Kasumi-1 (cell line): ENCODE measurements at places on chromosomes 7 and 10.

DNA sequence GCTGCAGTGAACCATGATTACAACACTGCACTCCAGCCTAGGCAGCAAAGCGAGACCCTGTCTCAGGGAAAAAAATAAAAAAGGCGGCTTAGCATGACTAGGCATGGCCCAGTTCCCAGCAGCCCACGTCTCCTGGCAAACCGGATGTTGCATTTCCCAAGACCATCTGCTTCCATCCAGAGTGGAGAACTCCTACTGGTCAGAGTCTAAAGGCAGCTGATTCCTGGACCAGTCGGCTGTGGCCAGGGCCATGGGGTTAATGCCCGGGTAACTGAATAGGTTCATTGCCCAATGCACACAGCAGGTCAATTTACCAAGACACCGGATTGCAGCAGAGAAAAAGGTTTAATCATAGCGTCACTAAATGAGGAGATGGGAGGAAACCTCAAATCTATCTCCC is 133.1 kb downstream of the MYL10 start:
- DNase-seq = no peak

DNA sequence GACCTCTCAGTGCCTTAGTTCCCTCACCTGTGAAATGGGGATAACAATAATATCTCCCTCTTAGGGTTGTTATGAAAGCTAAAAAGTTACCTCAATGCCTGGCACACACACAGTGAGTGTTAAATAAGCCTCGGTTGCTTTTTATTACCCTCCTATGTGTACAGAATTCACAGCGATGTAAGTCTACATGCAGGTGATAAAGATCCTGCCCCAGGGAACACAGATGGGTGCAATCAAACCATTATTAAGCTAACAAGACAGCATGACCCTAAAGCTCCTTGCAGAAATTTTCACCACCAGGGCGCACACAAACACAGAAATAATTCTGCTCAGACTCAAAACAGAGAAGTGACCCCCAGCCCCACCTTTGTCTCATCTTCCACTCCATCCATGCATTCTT is 261.9 kb downstream of the SNX10 start:
- no peak for DNase-seq

DNA sequence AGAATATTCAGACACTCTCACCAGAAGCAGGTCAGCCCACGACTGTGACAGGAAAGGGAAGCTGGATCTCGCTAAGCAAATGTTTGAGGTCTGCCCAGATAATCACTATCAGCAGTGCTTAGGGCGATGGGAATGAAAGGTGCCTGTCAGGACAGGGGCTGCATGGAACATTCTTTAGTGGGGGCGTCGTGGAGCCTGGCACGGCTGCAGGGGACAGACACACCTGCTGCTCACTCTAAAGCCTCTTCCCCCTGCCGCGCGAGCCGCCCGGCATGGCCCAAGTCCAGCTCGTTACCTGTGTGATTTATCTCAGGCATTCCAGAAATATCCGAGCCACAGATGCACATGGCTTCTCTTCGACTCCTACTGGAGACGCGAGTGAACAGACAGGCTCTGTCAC is 235.5 kb downstream of the GLRX3 start:
- no peak for DNase-seq

DNA sequence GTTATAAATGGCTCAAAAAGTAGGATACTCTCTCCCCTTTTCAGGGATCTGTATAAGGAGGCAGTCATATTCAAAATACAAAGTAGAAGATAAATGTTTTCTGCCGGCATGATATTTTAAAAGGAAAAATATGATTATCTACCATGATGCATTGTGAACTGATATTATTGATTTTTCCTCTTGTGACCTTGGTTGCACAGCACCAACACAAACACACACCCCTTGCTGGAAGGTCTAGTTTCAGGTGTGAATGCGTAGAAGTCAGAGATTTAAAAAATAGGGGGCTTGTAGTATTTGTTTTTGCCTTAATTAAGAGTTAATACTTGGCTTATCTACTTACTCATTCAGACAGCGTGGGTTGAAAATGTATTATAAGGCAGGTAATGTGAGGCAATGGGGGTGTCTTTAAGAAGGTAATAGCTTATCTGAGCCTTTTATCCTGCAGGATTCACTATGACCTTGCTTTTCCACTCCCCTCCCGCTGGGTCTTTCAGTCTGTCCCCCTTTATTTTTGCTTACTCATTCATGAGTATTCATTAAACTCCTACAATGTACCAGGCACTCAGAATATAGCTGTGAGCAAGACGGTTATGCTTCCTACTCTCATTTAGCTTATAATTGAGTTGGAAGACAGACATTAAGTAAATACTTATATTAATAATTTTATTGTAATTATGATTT is 390.6 kb downstream of the SDK1 start:
- DNase-seq = no peak

- no peak for DNase-seq
Measured at GRCh38 chr7:143265017-143265693, 1.9 kb downstream of the GSTK1 start.

DNA sequence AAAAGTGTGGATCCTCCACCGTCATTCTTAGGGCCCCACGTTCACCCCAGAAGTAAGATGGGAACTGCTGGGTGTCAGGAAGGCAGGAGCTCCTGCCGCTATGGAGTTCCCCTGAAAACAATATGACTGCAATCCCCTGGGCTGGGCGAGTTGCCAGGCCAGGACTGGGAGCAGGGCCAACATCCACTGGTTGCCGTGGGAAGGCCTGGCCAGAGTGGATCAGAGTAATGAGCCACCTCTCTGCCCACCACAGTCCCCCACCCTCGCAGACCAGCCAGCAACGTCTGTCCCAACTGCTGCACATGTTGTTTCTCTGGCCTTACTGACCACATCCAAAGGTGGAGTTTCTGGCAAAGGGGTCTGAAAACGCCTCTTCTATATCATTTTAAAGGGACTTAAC is 86.6 kb downstream of the STRA8 start:
- no peak for DNase-seq

- DNase-seq = no peak
Measured at GRCh38 chr10:4391683-4392082, 434.3 kb upstream of the AKR1E2 start.

GRCh38 chr10:35289198-35289597 is 47.1 kb upstream of the CCNY start:
- no peak for DNase-seq

DNA sequence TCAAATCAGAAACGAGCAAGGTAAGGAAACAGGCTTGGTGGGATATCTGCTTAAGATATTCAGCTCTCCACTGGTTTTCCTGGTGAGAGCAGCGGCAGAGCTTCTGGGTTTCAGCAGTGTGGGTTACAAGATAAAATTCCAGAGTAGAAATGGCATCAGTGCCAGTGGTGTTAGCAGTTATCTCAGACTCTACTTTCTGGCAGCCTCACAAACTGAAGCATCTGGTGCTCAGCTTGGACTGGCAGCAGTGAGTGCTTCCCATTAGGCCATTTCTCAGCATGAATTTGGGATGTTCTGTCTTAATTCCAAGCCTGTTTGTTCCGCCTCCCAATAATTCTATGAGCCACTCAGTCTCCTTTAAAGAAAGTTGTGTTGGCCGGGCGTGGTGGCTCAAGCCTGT is 6.9 kb upstream of the GSTO2 start:
- no peak for DNase-seq

- DNase-seq = no peak
Measured at GRCh38 chr7:4001742-4002141, 680.4 kb upstream of the FOXK1 start.

GRCh38 chr7:23062452-23062851 is 43.1 kb upstream of the KLHL7 start:
- no peak for DNase-seq

DNA sequence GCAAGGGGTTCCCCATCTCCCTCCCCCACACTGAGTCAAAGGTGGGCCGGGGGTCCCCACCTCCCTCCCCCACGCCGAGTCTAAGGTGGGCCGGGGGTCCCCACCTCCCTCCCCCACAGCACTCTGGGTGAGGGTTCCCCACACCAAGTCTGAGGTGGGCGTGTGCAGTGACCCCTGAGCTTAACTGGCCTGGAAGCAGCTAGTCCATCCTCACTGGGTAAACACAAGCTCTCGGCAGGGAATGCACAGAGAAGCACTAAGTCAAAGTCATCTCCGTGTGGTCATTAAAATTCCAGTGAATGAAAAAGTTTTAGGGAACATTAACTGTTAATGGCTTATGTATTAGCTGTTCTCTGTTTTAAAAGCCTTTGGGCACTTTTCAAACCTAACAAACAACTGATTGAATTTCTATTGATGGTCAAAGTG is 43.7 kb upstream of the PRKAR1B start:
- DNase-seq = no peak

DNA sequence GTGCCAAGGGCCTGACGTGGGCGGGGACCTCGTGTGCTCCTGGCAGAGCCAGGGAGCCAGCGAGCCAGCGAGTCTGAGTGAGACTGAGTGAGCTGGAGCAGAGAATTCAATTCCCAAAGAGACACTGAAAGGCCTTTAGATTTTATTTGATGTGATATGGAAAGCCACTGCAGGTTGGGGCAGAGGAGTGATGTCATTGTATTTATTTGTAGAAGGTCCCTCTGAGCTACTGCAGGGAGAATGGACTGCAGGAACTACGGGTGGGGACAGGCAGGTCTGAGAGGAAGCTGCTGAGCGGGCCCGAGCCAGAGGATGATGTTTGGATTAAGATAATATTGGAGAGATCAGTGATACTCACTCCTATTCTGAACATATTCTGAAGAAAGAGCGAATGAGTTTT is 445.8 kb upstream of the ANKRD30A start:
- DNase-seq = no peak

DNA sequence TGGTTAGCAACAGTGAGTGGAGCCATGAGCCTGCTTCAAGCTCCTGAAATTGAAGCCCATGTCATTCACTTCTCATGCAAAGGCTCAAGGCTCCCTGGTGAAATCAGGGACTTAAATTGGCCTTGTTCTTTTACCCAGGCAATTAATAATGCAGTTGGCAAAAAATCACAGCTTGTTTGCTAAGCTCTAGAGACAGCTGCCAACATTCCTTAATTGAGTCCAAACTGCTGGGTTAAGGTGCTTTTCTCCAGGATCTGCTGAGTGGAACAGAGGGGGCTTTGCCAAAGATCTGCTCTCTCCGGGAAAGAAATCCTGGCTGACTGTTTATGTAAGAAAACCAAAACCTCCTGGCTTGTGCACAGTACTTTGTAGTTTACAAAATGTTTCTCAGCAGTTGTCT is 257.6 kb upstream of the GHITM start:
- no peak for DNase-seq

GRCh38 chr10:60970526-60970925 is 26.5 kb upstream of the RHOBTB1 start:
- DNase-seq = no peak

- no peak for DNase-seq
Measured at GRCh38 chr10:32326680-32327363, 20.1 kb downstream of the EPC1 start.

DNA sequence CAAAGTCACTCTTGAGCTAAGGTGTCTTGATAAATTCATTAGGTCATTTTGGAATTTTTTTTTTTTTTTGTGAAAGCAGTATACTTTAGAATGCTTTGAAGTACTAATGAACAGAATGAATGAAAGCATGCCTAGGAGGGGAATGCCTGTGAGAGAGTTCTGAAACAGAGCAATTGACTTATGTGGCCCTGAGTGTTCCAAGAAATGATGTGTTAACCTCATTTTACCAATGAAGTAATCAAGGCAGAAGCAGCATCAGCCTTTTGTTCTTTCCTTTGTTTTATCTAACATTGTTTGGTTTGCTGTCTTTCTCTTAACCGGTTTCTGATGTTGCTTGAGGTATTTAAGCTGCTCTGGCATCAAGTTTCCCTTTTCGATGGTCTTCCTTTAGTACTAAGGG is 154.6 kb upstream of the HGF start:
- DNase-seq = no peak

DNA sequence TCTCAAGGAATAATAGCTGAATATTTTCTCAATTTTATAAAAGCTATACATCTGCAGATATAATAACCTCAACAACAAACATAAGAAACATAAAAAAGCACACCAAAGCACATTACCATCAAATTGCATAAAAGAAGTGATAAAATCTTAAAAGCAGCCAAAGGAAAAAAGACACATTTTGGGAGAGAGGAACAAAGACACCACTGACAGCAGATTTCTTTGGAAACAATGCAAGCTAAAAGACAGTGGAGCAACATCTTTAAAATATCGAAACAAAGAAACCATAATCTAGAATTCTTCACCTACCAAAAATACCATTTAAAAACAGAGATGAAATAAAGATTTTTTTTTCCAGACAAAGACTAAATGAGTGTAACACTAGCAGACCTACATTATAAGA is 55.7 kb upstream of the TEX47 start:
- DNase-seq = no peak

DNA sequence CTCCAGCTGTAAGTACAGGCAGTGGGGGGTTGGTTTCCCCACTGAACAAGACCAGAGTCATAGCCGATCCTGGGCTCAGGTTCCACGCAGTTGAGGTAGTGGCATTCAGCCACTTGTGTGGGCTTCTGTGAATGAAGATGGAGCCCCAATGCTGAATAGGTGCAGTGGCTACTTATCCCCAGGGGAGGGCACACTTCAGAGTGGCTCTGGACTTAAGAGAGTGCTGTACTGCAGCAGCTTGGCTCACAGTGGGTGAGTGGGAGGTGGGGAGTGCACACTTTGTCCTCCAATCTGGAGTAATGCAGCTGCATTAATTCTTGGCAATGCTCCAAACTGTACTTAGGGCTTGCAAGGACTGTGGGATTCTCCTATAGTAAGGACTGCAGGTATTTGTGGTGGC is 81.9 kb downstream of the BUB3 start:
- no peak for DNase-seq

DNA sequence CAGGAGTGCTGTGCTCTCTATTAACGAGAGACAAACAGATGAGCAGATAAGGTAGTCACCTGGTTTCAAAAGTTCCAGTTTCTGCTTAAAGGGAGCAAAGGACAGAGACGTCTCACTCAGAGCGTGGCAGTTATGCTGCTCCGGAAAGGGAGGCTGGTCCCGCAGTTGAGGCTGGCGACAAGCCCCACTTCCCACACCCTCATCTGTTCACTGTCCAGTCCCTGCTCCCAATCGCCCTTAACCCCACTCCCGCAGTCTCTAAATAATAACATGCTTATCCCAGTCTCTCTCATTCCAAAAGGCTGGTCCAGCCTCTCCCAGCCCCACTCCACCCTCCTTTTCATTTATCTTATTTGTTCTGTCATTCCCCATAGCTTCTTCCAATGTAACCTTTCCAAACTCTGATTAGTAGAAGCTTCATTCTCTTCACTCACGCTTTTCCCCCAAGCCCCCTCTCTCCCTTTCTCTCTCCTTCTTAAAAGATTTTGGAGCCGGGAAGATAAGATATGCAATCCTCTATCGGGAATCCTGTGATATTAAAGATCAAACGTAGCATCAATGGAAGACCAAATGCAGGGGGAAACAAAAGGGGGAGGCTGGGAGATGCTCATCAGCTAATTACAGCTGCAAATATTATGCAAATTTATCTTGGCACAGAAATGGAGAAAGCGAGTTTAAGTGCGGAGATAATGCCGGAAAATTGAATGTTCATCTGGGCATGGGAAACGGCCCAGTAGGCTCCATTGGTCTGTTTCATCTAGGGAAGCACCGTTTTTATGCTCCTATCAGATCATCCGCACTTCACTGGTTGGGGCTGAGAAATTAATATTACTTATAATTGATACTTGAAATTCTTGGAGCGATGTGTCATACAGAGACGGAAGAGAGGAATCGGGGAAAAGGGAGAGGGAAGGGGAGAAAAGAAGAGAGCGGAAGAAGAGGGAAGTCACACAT is 16.3 kb upstream of the GATA3 start:
- DNase-seq = no peak
